ENCODE measurements at places on chromosomes 16 and 17.
A peak's percentile ranks its signal among the peaks of the same experiment; 100 is the strongest.

GRCh38 chr17:44203731-44204440 is 4.2 kb upstream of the ATXN7L3 start:
- peak; percentile 42 for DNase-seq

DNA sequence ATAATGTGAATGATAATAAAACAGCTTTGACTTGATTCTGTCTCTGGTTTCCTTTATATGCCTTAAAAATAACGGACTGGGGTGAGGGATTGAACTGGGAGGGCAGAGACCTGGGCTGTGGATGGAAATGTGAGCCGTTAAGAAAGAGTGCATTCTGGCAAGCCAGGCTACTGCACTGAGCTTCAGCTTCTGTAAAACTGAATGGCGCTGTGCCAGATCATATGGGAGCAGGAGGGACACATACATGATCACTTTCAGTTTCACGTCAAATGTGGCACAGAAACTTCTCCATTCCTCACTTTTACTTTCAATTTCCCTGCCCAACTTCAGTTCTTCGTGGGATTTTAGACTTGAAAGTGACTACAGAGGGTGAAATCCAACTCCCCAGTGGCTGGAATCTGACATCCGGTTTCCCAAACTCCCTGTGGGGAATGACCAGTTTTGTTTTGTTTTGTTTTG is 1.1 kb downstream of the MT2A start:
- DNase-seq, result peak; percentile 89

DNA sequence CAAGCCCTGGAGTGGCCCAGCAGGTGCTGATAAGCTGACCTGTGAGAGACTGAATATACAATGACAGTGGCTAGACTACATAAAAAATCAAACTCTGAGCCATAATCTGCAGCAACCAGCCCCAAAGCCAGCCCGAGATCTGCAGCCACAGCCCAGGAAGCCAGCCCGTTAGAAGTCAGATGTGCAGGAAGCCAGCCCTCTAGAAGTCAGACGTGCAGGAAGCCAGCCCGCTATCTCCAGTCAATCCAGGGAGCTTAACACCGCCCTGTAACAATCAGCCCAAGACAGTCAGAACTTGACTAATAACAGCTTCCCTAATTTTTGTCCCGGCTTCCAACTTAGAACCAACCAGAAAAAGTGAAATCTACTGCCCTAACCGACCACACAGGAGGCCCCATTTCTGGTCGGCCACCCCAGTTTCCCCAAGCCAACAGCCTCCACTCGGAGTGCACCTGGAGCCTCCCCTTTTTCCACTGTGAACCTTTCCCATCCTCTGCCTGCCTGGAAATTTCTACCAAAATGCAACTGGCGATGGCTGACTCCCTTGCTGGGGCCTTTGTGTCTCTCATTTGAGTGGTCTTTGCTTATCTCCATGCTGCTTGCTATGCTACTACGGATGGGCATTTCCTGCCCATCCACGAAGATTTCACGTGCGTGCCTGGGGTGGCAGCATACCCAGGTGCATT is 769.3 kb downstream of the KCNJ18 start:
- DNase-seq, result no peak

DNA sequence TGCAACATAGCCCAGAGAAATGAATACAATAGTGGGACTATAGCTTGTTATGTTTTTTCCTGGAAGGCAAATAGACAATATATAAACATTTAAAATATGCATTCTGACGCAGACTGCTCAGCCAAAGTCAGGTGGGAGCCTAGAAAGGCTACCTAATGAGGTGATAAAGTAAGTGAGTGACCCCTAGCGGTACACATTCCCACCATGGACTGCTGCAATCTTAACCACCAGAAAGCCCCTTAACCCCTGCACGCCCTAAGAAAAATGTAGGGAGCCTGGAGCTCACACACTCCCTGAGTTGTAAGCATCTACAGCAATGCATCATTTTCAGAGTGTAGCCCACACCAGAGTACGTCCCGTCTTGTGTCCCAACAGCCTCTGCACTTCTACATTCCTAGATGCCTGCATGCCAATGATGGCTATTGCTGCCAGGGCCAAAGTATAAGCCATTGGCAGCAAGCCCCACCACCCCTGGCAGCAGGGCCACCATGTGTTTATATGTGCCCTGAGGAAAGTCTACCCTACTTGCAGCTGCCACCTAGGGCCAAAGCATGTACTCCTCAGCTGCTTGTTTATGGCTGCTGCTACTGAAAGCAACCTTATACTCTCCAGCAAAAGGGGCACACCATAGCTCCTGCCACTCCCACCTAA is 127.6 kb downstream of the KIF2B start:
- DNase-seq, result no peak

DNA sequence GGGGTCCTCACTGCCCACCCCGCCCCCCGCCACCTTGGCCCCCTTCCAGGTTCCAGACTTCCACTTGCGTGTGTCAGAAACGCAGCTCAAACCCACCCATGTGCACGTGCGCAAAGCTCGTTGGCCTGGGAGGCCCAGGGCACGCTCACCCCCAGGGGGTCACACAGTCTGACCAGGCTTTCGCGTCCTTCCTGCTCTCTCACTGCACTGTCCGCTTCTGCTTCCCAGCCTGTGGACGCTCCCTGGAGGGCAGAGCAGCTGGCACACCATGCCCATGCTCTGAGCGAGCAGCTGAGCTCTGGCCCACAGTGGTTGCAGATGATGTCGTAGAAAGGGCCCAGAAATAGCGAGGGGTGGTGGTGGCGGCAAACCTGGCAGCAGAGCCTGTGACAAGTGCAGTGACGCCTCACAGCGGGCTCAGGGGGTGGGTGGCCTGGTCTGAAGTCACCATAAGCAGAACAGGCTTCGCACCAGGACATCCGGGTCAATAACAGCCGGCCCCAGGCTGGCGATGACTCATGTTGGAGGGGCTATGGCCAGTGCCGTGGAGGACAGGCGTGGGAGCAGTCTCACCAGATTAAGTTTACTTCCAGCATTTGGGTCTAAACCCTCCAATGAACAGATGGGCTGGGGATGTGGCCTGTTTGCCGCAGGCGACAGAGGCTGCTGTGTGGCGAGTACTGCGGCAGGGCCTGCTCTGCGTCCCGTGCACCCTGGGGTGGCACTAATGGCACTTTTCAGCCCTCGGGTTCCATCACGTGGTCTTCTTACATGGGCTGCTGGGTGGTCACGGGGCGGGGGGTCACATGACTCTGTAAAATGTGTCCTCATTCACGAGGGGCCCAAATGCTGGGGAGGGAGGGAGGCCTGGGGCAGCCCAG is 49.0 kb downstream of the NT5M start:
- peak; percentile 19 for DNase-seq

DNA sequence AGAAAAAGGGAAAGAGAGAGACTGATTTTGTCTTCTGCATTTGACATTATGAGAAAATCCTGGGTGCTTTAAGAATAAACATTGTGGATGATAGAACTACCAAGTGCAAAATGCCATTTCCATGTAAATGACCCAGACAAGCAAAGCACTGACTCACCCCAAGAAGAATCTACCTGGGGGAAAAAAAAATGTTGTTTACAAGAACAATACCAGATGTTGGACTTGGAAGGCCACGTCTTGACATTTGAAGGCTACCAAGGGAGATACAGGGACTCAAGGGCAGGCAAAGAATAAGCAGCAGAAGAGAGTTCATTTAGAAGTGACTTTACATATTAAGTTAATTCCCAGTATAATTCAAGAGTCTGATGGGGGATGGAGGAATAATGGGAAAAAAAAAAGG is 125.3 kb downstream of the TMEM114 start:
- no peak for DNase-seq

DNA sequence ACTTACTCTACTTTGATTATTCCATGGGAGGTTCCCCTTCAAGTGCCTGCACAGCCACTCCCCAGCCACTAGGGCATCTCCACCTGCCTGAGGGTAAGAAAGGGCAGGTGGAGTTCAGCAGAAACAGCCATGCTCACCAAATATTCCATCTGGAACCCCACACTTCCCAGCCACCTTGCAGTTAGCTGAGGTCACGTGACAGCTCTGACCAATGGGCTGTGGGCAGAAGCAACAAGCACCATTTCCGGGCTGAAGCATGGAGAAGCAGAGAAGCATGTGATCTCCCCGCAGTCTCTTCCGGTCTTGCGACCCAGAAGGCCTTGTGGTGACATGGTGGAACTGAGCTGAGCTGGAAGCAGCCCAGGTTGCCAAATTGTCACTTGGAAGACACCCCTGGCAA is 108.6 kb downstream of the CCT6B start:
- no peak for DNase-seq

DNA sequence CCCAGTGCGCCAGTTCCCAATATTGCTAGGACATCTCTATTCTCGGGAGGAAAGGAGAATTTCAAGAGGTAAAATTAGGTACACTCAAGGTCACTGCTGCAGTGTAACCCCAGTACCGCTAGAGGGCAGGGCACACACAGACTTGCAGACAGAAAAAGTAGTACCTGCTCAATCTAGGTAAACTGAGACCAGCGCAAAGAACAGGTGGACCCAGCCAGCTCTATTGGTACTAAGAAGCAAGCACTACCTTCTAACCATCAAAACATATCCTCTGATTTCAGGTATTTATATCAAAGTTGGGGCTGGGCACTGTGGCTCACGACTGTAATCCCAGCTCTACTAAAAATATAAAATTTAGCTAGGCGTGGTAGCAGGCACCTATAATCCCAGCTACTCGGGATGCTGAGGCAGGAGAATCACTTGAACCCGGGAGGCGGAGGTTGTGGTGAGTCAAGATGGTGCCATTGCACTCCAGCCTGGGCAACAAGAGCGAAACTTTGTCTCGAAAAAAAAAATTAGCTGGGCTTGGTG is 3.6 kb upstream of the WDR81 start:
- DNase-seq, result peak; percentile 59

GRCh38 chr17:17511881-17512858 is 16.0 kb upstream of the RASD1 start:
- DNase-seq, result peak; percentile 8

DNA sequence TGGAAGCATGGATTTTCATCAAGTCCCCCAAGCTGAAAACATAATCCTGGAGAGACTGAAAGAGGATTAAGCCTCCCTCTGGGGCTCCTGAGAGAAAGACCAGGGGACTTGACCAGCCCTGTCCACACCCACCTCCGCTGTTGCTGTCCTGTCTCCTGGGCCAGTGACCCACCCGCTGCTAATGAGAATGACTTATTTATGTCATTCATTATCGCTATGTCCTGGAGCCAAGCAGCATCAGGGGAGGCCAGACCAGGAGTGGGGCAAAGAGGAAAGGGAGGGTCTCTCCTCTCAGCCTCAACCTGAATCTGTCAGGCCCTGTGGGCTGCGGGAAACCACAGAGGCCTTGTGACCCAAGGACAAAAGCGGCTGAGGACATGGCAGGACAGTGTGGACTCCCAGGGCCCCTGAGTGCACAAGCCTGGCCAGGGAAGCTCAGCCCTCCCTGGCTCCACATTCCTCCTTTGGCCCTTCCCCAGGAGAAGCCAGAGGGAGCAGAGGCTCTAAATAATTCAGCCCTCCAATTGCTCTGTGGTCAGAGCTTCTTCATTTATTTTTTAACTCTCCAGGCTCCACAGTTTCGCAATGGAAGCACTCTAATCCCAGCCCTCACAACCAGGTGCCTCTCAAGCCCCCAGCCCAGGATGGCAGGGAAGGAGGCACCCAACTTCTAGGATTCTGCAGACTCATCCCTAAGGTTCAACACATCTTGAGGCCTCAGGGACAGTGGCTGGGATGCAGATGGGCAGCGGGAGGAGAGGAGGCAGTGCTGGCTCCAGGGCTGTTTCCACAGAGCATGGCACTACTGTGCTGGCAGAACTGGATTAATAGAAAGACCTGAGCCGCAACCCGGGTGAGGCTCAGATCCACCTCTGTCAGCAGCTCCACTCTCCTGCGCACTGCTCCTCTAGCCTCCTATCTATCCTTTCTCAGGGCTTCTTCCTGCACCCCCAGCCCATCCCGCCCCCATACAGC is 19.1 kb downstream of the CUEDC1 start:
- no peak for DNase-seq

DNA sequence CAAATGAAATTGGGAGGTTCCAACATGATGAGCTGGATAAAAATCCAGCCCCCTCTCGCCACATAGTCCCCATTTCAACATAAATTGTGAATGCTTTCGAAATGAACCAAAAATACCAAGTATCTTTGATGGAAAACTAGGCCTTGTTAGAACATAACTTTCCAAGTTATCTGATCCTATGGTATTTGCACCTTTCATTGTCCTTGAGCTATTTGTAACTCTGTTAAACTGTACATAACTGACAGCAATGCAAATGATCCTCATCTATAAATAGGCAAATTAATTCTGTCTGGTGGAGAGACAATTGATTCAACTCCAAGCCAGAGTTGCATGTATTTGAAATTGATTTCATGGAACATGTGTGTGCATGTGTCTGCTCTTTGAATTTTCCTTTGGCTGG is 18.2 kb downstream of the CMTM4 start:
- no peak for DNase-seq

DNA sequence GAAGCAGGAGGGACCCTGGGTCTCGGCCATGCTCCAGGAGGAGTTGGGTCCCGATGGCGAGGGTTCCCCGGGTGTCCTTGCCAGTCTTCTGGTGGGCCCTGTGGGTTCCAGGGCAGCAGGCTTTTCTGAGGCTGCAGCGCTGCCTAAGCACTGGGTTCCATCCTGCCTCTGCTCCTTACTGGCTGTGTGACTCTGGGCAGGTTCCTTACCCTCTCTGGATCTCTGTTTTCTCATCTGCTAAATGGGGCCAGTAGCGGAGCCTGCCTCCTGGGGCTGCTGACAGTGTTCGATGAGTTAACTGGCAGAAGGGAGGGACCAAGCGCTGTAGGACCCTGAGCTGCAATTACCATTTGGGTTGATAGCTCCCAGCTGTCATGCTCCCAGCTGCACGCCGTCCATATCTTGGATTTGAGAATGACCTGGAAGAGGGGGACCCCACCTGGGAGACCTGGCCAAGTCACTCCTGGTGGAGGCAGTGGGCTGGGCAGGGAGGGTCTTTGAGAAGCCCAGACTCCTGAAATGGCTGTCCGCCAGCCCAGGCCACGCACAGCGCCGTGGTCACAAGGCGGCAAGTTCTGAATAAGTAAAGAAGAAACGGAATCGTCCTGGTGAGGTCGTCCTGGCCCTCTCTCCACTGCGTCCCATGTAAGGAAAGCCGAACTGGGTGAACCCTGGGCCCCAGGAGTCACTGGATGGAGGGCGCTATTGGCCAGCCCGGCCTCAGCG is 47.2 kb upstream of the GSE1 start:
- DNase-seq, result no peak

DNA sequence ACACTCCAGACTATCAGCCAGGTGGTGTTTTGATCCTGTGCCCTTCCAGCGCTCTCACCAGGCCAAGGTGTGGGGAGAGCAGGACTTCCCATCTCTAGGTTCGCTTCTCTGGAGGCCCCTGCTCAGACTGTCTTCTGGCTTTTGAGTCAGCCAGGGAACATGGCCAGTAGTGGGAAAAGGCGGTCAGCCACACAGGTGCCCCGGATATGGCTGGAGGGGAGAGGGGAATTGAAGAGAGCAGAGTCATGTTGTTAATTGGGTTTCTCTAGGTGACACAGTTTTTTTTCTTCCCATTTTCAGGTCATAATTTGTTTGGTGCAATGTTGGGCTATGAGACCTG is 1.5 kb downstream of the MINK1 start:
- peak; percentile 28 for DNase-seq

GRCh38 chr17:2304931-2305330 is 1.2 kb downstream of the SRR start:
- DNase-seq, result no peak

- no peak for DNase-seq
These were observed 3.0 kb downstream of the CES5A start for GRCh38 chr16:55872130-55872529.

- DNase-seq, result no peak
These were observed 80.5 kb upstream of the KIFC3 start for GRCh38 chr16:57882792-57883191.

- no peak for DNase-seq
These were observed 7.6 kb downstream of the PRR29 start for GRCh38 chr17:64005734-64006167.

GRCh38 chr16:5722116-5722619 is 624.6 kb upstream of the EEF2KMT start:
- no peak for DNase-seq

- DNase-seq, result no peak
These were observed 2.2 kb upstream of the NF1 start for GRCh38 chr17:31092475-31093064.

Data from RKO (cell line).